ENCODE measurements at places on chromosomes 12 and 14. TPM values are rescaled to one million over a fixed set of nuclear protein-coding genes. Genes with fewer than 3 reads are reported as not detected.

DNA sequence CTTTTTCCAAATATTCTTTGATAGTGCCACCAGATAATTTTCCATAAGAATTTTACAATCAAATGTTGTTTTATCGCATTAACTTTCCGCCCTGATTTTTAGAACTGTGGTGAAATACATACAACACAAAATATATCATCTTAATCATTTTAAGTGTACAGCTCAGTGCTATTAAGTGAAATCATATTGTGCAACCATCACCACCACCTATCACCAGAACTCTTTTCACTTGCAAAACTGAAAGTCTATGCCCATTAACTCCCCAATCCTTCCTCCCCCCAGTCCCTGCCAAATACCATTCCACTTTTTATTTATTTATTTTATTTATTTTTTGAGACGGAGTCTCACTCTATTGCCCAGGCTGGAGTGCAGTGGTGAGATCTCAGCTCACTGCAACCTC lies 36.6 kb downstream of the CDKL1 start:
- DNase-seq = no peak

DNA sequence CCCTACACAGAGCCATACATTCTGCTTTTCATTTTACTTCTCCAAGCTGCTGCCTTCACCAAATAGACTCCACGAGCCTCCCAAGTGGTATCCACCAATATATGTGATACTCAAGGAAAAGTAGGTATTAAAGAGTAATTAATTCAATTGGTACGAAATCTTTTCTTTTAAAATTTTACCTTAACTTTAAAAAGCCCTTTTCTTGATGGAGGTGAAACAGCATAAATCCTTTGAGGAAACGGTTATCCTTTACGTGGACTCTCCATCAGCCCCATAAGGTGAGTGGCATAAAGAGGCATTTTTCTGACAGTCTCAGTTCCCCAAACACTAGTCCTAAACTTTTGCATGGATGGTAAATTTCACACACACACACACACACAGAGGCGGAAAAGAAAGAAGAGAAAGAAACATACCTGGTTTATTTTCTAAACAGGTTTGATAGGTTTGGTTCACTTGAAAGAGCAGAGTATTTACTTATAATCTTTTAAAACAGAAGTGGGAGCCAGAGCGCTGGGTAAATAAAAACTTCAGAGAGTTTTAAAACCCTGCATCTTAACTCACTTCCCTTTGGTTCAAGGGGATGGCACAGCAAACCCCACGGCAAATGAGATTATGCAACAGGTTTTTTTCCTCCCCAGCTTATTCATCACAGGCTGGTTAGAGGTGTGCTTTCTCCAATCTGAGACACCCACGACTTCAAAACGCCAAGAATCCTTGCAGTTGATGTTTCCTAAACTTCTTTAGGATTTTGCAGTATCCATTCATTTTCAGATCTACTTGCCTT lies 1.9 kb downstream of the DUSP16 start:
- peak; percentile 85 for DNase-seq

DNA sequence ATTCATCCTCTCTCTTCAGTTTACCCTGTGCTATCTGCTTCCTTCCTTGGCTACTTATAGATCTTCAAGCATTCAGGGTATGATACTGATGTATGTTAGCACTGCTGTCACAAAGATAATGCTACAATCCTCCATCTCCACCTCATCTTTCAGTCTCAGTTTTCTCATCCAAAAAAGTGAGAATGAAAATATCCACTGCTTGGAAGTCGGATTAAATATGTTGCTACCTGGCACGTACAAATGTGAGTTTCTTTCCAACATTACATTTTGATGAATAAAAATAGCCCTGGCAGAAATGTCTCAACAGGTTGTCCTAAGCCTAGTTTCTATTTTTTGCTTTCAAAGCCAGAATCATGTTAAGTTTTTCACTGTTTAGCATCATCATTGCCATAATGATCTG lies 149.9 kb downstream of the PTPN11 start:
- DNase-seq = no peak

DNA sequence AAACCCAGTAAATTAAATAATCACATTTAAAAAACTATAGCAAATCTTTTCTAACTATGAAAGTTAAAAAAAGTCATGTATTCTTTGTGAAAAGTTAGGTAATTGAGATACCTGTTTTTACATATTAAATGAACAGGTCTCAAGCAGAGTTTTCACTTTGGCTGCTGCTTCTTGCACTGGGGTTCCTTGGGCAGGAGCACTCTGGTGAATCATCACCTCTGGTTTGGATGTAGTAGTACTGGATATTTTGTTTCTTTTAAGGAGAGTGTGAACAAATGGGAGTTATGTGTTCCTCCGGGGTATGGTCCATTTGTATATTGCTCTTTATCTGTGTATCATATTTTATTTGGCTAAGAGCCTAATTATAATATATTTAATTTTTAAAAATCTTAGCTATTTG lies 82.7 kb downstream of the FUT8 start:
- DNase-seq = no peak

DNA sequence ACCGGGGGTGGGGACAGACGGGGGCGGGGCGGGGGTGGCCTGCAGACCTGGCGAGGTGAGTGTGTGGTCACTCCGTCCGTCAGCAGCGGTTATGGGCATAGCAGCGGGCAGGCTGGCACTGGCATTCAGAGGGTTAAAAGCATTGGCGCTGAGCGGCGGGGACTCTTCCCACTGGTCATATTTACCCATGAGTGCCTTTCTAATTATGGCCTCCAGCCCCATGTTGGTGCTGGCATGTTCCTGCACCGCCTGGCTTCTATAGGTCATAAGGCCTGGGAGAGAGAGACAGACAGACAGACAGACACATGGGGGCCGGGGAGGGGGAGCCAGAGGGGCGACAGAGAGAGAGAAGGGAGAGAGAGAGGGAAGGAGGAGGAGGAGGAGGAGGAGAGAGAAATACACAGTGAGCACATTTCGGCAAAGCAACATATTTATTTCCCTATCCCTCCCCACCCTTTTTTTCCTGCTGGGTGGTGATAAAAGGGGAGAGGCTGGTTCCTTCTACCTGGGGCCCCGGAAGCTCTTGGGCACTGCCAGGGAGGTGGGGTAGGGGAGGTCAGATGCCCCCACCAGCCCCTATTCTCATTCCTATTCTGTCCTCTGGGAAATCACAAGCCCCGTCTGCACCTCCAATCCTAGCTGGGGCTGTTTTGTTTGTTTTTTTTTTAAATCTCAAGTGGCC lies 32.6 kb downstream of the RFLNA start:
- DNase-seq = no peak

DNA sequence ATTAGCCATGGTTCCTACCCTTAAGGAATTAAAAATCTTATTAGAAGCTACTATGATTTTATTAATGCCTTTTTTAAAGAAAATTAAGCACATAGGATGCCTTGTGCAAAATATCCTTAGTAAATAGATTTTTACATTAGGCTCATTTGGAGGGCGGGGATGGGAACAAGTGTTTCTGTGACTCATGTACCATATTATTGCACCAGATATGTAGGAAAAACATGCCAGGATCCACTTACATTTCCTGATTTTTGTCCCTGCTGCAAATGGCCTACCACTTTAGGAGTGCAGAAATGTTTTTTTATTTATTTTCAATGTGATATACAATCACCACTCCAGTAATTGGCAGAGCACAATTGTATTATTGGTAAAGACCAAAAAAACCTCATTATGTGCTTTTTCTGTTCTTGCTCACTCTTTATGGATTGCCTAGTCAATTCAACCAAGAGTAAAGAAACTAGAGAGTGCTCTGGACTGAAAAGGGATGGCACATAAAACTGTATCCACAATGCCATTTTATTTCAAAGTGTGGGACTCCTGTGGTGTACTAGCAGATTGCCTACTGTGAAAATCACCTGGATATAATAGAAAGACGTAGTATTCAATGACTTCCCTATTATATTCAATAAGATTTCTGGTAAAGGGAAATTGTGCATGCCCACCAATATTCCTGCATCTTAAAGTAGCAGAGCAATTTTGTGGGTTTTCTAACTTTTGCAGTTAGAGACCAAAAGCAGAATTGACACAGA lies 86.9 kb downstream of the ANO6 start:
- no peak for DNase-seq

GRCh38 chr14:75831952-75832351 lies 149.8 kb downstream of the TGFB3 start:
- DNase-seq = no peak

DNA sequence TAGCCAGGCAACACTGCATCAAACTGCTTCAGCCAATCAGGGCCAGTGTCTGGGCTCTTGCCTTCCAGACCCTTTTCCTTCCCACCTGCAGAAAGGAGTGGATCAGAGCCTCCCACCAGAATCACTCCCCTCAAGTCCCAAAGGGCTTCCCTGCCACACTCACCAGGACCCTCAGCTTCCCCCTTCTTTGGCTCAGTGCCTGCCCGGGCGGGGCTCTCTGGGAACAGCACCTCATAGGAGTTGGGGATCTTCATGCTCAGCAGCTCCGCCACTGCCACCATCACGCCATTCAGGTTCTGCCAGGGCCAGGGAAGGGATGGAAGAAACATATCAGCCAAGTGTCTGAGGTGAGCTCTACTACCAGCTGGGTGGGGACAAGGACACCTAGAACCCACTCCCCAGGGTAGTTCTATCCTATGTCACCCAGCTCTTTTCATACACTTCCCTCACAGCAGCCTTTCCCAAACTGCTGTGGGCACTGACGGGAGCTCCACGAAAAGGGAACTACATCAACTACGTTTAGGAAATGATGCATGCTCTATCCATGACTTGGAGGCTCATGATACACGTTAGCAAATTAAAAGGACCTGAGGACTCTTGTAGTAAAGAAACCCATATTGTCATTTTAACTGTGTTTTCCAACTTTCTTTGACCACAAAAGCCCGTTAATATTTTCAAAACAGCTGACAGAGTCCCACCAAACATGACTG lies 9.4 kb upstream of the PRKAG1 start:
- no peak for DNase-seq

GRCh38 chr12:131123817-131124216 lies 170.1 kb downstream of the ADGRD1 start:
- no peak for DNase-seq

DNA sequence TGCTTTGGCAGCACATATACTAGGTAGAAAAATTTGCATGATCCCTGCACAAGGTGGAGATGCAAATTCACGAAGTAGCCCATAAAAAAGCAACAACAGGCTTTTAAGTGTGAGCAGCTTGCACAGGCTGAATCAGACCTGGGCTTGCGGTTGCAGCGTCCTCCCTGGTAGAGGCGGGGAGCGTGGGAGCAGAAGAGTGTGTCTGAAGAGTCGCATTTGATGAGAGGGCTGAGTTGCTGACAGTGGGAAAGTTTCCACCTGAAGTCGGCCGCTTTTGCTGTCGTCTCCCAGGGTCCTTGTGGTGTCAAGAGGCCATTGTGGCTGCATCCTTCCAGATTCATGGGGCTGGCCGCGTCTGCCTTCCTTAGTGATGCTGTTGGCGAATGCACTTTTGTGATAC lies 6.2 kb downstream of the AACS start:
- no peak for DNase-seq

Gene KCNH3
- 0.58 TPM for total RNA-seq

Gene HEBP1
- 22.0 TPM for total RNA-seq

Gene PPM1A
- 75.9 TPM for total RNA-seq

Gene LAG3
- 0.21 TPM for total RNA-seq

Gene PPP1R36
- 1.8 TPM for total RNA-seq

Gene TNFRSF1A
- total RNA-seq = 56.1 TPM

Gene RAD52
- 31.6 TPM for total RNA-seq

Gene CCDC177
- total RNA-seq = 0.05 TPM

Gene PRB2
- not detected for total RNA-seq

Gene CFAP251
- total RNA-seq = 3.0 TPM

Gene SERPINA5
- 0.63 TPM for total RNA-seq

Gene SAMD15
- 1.3 TPM for total RNA-seq

Data from urinary bladder (tissue), 4 donors.